Calu3 (cell line): ENCODE measurements at places on chromosomes 7 and 10.
A peak's percentile ranks its signal among the peaks of the same experiment; 100 is the strongest.

DNA sequence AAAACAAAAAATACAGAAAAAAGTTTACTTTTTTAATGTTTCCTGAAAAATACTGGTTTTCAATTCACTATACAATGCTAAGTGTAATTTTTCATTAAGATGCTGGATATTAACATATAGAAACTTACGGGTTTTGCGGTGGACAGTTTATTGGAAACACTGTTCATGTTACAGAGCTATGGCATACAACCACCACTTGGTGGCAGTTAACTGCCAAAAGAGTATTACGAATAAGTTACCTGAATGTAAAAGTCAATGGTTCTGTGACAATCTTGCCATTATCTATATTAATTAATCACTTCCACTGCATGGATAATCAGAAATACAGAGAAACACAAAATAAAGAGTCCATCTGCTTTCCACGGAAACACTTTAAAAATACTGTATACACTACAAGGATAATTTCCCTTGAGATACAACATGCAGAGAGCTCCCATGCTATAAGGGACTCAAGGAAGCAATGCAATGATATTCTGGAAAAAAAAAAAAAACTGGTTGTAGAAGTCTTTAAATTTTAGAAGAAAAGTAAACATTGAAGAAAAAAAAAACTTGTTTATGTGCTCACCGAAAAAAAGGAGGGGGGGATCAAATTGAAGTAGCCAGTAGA lies 97.0 kb downstream of the TPK1 start:
- H3K27ac ChIP-seq, result no peak overlapping the region
- H3K36me3 ChIP-seq, result no peaks in the 10 kb centered on the region
- H3K4me3 ChIP-seq, result no peak overlapping the region
- peak; percentile 5 for DNase-seq
- H3K4me1 ChIP-seq, result peaks cover 8% of the 10 kb centered on the region

DNA sequence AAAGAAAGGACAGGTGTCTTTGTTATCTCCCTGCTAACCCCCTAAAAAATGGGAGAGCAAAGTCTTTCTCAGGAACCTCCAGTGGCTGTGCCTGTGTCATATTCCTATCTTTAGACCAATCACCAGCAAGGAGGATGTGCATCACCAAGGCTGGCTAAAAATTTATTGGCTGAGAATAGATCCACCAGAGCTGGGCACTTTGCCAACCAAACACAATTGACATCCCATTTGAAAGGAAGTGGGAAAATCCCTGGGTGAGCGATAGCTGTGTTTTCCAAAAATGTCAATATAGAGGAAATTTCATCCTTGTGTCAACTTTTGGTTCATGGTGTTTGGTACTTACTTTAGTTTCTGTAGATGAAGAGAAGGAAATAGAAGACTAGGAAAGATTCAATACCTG lies 13.1 kb upstream of the GPR141 start:
- H3K36me3 ChIP-seq, result no peaks in the 10 kb centered on the region
- no peaks in the 10 kb centered on the region for H3K4me1 ChIP-seq
- H3K27ac ChIP-seq, result no peak overlapping the region
- peaks cover 24% of the 10 kb centered on the region for H3K27me3 ChIP-seq

DNA sequence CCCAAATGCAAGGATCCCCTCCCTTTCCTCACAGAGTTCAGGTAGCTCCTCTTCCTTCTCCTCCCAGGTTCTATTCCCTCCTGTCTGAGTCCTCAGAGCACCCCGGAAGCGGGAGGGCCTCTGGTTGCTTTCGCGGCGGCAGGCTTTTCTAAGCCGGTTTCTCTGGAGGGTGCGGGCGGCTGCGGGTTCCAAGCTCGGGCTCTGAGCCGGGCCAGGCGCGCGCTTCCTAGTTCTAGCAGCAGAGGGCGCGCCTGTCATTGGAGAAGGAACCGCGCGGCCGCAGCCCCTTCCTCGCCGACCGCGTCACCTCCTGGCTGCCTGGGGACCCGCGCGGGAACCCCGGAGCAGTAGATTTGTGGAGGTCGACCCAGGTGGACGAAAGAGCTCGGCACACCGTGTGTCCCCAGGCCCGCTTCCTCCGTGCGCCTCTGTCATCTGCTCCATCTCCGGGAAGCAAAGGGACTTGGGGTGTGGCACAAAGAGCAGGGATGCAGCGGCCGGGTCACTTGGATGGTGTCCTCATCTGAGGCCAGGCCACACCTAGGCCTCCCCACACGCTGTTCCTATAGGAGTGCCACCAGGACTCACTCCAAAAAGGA lies 389.0 kb upstream of the PODXL start:
- no peak overlapping the region for H3K4me3 ChIP-seq
- no peak overlapping the region for H3K27ac ChIP-seq
- H3K27me3 ChIP-seq, result peaks cover 81% of the 10 kb centered on the region

- no peak for DNase-seq
- H3K36me3 ChIP-seq, result no peaks in the 10 kb centered on the region
- peaks cover 30% of the 10 kb centered on the region for H3K4me1 ChIP-seq
- H3K27me3 ChIP-seq, result no peaks in the 10 kb centered on the region
- H3K27ac ChIP-seq, result peak overlapping the region; percentile 13
- no peak overlapping the region for H3K4me3 ChIP-seq
Observed at GRCh38 chr7:46032942-46033341, 111.9 kb upstream of the IGFBP3 start.

- no peaks in the 10 kb centered on the region for H3K4me1 ChIP-seq
- H3K27me3 ChIP-seq, result peaks cover 45% of the 10 kb centered on the region
- H3K36me3 ChIP-seq, result no peaks in the 10 kb centered on the region
- no peak overlapping the region for H3K4me3 ChIP-seq
- H3K27ac ChIP-seq, result no peak overlapping the region
Observed at GRCh38 chr10:75605096-75605495, 173.7 kb downstream of the LRMDA start.
